ENCODE measurements at places on chromosomes 1 and 21. TPM values are rescaled to one million over a fixed set of nuclear protein-coding genes. Genes with fewer than 3 reads are reported as not detected.

The RSPO1 gene
- 0.07 TPM for polyA plus RNA-seq

The FAM151A gene
- 0.46 TPM for polyA plus RNA-seq

The DDX59 gene
- polyA plus RNA-seq: 27.1 TPM

The SYT14 gene
- not detected for polyA plus RNA-seq

The S1PR1 gene
- 35.1 TPM for polyA plus RNA-seq

The CD160 gene
- polyA plus RNA-seq: 0.05 TPM

The TCP10L gene
- polyA plus RNA-seq: 0.40 TPM

The CRNN gene
- polyA plus RNA-seq: 5.0 TPM

The BGLAP gene
- 2.8 TPM for polyA plus RNA-seq

The ZNF687 gene
- 4.9 TPM for polyA plus RNA-seq

The FH gene
- polyA plus RNA-seq: 27.8 TPM

The GUK1 gene
- polyA plus RNA-seq: 517 TPM

The TMOD4 gene
- 0.62 TPM for polyA plus RNA-seq

The HSD11B1 gene
- 1.3 TPM for polyA plus RNA-seq

The EPHB2 gene
- polyA plus RNA-seq: 0.67 TPM

The ST6GALNAC5 gene
- 0.29 TPM for polyA plus RNA-seq

The FCRL2 gene
- 0.29 TPM for polyA plus RNA-seq

The IVL gene
- polyA plus RNA-seq: 0.40 TPM

The MCL1 gene
- 314 TPM for polyA plus RNA-seq
